ENCODE measurements at places on chromosomes 4 and X.

- no peak for DNase-seq
Observed at GRCh38 chrX:7146020-7146702, 1.4 kb upstream of the STS start.

GRCh38 chr4:42641656-42642055 lies 15.2 kb downstream of the ATP8A1 start:
- DNase-seq, result no peak

DNA sequence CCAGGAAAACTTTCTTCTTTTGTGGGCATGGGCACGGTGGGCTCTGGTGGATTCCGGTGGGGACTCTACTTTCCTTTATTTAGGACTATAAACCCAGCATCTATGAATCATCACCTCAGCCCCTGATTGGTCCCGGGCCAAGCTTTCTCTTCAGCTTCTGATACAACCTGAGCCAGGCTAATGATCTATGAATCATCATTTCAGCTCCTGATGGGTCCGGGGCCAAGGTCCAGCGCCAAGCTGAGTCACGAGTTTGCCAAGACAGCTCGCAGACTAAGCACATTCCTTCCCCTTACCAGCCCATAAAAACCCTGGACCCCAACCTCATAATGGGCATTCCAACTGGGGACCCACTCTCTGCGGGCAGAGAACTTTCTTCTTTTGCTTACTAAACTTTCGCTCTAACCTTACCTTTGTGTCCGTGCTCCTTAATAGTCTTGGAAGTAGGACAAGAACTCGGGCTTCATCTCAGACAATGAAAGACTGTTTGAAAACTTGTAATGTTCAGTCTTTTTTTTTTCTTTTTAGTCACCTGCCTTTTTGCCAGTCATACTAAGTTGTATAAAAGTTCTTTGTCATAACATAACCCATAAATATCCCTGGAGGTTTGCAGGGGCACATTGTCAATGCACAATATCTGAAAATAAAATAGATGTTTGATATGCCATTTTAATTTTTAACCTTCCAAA lies 904.9 kb upstream of the EPHA5 start:
- peak; percentile 82 for DNase-seq

GRCh38 chr4:105344141-105344540 lies 129.7 kb downstream of the PPA2 start:
- DNase-seq, result no peak

DNA sequence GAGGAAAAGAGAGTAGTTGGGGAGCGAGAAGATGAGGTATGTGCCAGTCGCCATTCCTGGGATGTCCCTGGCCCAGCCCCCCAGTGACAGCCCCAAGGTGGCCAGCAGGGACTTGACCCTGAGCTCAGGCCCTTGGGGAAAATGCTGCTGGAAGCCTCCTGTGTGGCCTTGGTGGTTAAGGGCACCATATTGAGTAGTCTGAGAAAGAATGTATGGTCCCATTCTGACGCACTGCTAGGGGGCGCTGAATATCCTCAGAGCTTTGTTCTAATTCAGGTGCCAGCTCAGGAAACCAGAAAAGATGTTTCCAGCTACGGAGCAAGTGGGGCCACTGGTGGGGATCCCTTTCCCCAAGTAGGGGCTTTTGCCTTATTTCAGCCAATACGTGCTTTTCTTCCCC lies 14.0 kb upstream of the UBA6 start:
- DNase-seq, result no peak

GRCh38 chr4:184514121-184514988 lies 40.0 kb upstream of the IRF2 start:
- DNase-seq, result peak; percentile 80

- no peak for DNase-seq
Observed at GRCh38 chr4:121923306-121923705, 28.6 kb downstream of the TRPC3 start.

- DNase-seq, result no peak
Observed at GRCh38 chr4:77197831-77198230, 40.8 kb downstream of the CCNG2 start.

GRCh38 chr4:74660866-74661265 lies 133.5 kb downstream of the BTC start:
- no peak for DNase-seq

DNA sequence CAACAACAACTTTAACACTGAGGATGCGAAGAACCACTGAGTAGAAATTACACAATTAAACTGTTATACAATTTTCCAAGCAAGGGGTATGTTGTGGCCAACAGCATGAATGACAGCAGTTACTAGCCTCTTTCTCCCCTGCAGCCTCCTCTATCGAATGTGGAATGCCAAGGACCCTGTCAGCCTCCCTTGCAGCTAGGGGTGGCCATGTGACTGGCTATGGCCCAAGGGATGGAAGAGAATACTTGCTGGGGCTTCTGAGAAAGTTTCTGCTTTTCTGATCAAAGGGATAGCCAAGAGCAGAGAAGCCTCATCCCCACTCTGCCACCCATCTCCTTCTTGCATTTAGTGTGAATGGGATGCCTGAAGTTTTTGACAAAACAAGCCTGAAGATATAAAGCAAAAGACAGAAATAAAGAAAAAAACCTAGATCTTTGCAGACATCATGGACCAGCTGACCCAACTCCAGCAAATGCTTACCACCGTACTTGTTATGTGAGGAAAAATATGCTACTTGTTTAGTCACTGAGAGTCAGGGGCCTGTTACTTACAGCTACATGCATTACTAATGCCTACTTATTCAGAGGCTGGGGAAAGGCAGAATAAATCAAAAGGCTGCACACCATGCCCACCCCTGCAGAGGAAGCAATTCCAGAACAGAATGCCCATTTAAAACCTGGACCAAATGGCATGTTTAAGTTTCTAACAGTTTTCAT lies 32.0 kb downstream of the DCTD start:
- DNase-seq, result no peak

- peak; percentile 68 for DNase-seq
Observed at GRCh38 chrX:19514791-19515614, at the start of gene MAP3K15. MAP3K15 (minus strand) TSS chrX:19515508; CDS start chrX:19515261, 247 bp downstream.

DNA sequence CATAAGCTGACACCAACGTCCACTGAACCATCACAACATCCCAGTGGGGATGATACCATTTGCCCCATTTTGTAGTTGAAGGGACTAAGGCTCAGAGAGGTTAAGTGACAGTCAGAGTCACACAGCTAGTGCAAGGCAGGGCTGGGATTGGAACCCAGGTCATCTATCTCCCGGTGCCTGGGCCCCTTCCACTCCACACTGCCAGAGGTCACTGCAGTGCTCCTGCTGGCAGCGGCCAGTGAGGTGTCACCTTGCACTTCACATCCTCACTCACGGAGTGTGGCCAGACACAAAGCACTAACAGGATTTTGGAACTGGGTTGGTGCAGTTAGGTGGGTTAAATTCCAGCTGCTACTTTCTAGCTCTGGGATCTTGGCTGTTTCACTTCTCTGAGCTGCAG lies 118.7 kb downstream of the ENPP6 start:
- no peak for DNase-seq

DNA sequence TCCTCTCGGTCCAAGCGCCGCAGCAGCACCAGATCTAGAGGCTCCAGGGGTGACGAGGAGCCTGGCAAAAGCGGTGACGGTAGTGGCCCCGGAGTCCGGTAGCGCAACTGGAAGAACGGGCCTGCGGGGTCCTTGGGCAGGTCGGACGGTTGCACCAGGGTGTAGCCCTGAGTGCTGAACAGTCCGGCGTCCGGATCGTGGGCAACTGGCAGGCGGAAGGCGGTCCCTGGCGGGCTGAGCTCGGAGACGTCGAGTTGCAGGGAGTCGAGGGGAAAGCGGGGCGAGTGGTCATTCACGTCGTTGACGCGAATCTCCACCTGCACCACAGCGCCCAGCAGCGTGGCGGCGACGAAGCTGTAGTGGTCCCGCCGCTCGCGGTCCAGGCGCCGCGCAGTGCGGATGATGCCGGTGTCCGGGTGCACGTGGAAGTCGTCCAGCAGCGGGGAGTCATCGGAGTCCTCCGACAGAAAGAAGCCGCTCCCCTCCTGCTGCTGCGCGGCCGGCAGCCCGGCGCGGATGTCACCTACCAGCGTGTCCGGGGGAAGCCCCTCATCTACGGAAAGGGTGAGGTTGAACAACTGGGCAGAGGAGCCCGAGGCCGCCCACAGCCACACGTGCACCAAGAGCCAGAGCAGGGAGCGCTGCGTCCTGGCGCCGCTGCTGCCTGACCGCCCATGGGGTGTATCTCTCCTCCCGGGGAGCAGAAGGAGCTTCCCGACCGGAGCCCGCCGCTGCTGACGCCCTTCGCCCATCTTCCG lies 837 bp downstream of the DCHS2 start:
- DNase-seq, result peak; percentile 68

DNA sequence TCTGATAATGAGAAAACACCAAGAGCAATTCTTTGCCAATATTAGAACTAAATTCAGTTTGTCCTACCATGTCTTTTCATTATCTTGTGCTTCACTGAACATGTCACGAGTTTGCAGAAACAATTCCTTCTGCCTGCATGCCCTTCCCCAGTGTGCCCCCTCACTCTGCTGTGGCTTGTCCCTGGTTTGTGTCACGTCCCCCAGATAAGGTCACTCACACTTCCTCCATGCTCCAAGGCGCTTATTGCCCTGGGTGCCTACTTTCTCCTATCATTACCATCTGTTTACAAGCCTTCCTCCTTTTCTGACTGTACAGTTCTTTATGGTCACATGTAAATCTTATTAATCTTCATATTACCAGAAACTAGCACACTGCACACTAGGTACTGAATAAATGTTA lies 394.1 kb downstream of the KCNIP4 start:
- DNase-seq, result no peak

- DNase-seq, result peak; percentile 92
Observed at GRCh38 chr4:151325111-151325948, at the start of gene SH3D19. SH3D19 (minus strand) TSS chr4:151325605; CDS start chr4:151325352, 253 bp downstream.

- no peak for DNase-seq
Observed at GRCh38 chr4:187602339-187603092, 393.1 kb upstream of the ZFP42 start.

DNA sequence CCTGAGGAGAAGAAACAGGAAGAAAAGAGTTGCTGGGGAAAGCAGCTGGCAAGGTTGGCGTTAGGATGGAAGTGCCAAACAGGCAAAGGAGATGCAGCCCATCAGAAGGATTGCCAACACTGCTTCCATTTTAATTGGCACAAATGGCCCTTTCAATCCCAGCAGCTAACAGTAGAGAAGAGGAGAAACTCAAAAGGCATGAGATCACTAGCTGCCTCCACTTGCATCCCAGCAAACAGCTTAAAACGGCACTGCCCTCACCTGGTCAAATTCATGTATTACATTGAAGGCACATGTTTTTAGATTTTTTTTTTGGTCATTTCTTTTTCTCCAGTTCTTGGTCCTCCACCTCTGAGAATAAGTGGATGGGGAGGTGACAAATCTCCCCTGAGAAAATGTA lies 14.9 kb upstream of the LOC101059915 start:
- peak; percentile 49 for DNase-seq

GRCh38 chr4:55435141-55435841 lies 39.5 kb downstream of the TMEM165 start:
- DNase-seq, result no peak

GRCh38 chr4:3599951-3600350 lies 67.7 kb upstream of the LRPAP1 start:
- no peak for DNase-seq

GRCh38 chr4:58252656-58253055 lies 1142.5 kb upstream of the IGFBP7 start:
- no peak for DNase-seq

GRCh38 chr4:183347566-183347965 lies 25.3 kb upstream of the CLDN24 start:
- DNase-seq, result no peak

GRCh38 chr4:10108391-10108790 lies 8.2 kb downstream of the WDR1 start:
- DNase-seq, result no peak

DNA sequence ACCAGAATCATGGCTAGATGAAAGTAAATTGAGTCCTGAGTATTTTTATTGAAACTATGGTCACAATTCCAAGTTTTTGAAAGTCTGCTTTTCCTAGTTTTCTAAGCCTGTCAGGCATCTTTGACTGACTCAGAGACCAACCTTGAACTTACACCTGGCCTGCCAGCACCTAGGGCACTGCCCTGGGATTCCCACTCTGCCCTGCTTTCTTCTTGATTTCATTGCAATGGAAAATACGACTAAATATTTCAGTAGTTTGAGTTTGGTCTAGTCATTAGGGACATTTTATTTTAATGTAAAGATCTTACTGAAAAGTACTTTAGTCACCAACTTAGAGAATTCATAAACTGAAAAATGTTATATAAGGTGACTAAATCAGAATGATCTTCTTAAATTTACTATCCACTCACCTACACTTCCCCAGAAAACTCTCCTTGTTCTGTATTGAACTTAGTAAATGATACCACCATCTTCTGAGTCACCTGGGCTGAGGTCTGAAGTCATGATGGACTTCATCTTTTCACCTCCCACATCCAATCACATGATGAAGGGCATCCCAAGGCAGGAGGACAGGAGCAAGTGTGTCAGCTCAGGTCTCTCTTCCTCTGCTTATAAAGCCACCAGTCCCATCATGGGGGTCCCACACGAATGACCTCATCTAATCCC lies 11.6 kb upstream of the PYURF start:
- DNase-seq, result no peak

- DNase-seq, result peak; percentile 93
Observed at GRCh38 chrX:103629318-103630170, 769 bp downstream of the TCEAL1 start.

DNA sequence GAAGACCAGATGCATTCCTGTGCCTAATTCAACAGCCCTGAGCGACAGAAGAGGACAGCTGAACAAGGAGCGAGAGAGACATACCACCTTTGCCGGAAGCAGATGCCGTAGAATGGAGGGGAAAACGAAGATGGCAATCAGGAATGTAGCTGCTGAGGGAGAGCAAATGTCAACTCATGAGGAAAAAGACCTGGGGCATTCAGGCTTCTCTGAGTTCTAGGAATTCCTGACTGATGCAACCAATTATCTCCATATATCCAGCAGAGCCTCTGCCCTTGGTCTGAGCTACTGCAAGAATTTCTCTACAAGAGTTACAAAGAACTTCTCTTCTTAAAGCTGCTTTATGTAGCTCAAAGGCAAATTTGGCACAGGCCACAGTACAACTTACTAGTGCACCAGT lies 40.5 kb upstream of the INPP4B start:
- DNase-seq, result peak; percentile 85

- no peak for DNase-seq
Observed at GRCh38 chrX:41320393-41320792, 13.6 kb upstream of the DDX3X start.

- DNase-seq, result no peak
Observed at GRCh38 chr4:79842162-79842561, 230.9 kb downstream of the ANTXR2 start.

DNA sequence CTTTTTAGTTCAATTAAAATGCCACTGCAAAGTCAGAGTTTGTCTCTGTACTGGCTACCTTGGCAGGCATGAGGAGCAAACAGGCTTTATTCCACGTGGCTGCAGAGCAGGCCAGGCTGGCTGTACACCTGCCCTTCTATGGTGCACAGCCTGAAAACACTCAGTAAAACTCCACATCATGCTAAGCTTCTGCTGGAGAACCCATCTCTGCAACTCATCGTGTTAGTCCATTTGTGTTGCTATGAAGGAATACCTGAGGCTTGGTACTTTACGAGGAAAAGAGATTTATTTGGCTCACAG lies 214.4 kb downstream of the SCFD2 start:
- no peak for DNase-seq
